Activated naive CD4-positive, alpha-beta T cell treated with anti-CD3 and anti-CD28 coated beads, Interleukin-2, amount 10 ng/mL, durations not matched to agents 5 hours and 36 hours (primary cell): ENCODE measurements at places on chromosomes 12 and 14. TPM values are rescaled to one million over a fixed set of nuclear protein-coding genes. Genes with fewer than 3 reads are reported as not detected.

The MYRFL gene
- total RNA-seq, result not detected

The C2CD5 gene
- 57.9 TPM for total RNA-seq

The ATP23 gene
- total RNA-seq, result 12.9 TPM

The ADCK1 gene
- total RNA-seq, result 4.4 TPM

The PLD4 gene
- total RNA-seq, result not detected

The METTL3 gene
- 74.7 TPM for total RNA-seq

The CD27 gene
- total RNA-seq, result 160 TPM

The AKAP6 gene
- 0.60 TPM for total RNA-seq

The GOLGA5 gene
- 18.3 TPM for total RNA-seq

The ASIC1 gene
- total RNA-seq, result 4.1 TPM

The DHRS2 gene
- total RNA-seq, result 0.24 TPM

The CELA1 gene
- total RNA-seq, result 0.23 TPM

The MIP gene
- total RNA-seq, result not detected

The AKAP5 gene
- 0.67 TPM for total RNA-seq

The TMBIM4 gene
- total RNA-seq, result 79.2 TPM

The TCTN1 gene
- 4.8 TPM for total RNA-seq

The MFAP5 gene
- not detected for total RNA-seq

The NUDT14 gene
- total RNA-seq, result 39.1 TPM

The CLIP1 gene
- total RNA-seq, result 63.3 TPM

The ARMH4 gene
- 0.18 TPM for total RNA-seq

The CIT gene
- 98.3 TPM for total RNA-seq

The AGAP2 gene
- total RNA-seq, result 66.7 TPM

The NKX2-1 gene
- not detected for total RNA-seq

The PPP4R4 gene
- 3.0 TPM for total RNA-seq

The GPD1 gene
- 0.24 TPM for total RNA-seq

The FAM90A1 gene
- total RNA-seq, result 0.08 TPM

The SERPINA9 gene
- total RNA-seq, result not detected

The PROX2 gene
- not detected for total RNA-seq

The MIPOL1 gene
- not detected for total RNA-seq

The LAG3 gene
- total RNA-seq, result 4.0 TPM

The CPSF6 gene
- 96.8 TPM for total RNA-seq

The NPC2 gene
- total RNA-seq, result 67.9 TPM

The RNASE3 gene
- total RNA-seq, result not detected

The GALNT6 gene
- total RNA-seq, result 16.3 TPM

The C12orf50 gene
- 0.10 TPM for total RNA-seq

The C12orf54 gene
- total RNA-seq, result not detected

The KIF26A gene
- total RNA-seq, result 0.63 TPM

The TPPP2 gene
- not detected for total RNA-seq

The TRPV4 gene
- total RNA-seq, result not detected

The SOAT2 gene
- 0.84 TPM for total RNA-seq

The AICDA gene
- total RNA-seq, result 0.82 TPM

The HCAR1 gene
- 0.46 TPM for total RNA-seq

The CLEC14A gene
- not detected for total RNA-seq

The CCDC177 gene
- total RNA-seq, result not detected

The ENDOU gene
- total RNA-seq, result not detected

The BDKRB2 gene
- total RNA-seq, result not detected
